Naive B cell (primary cell): ENCODE measurements at places on chromosomes 3 and 15. TPM values are rescaled to one million over a fixed set of nuclear protein-coding genes. Genes with fewer than 3 reads are reported as not detected.
A peak's percentile ranks its signal among the peaks of the same experiment; 100 is the strongest.

GRCh38 chr3:178236555-178237277 lies 299.5 kb upstream of the KCNMB2 start:
- DNase-seq: no peak

DNA sequence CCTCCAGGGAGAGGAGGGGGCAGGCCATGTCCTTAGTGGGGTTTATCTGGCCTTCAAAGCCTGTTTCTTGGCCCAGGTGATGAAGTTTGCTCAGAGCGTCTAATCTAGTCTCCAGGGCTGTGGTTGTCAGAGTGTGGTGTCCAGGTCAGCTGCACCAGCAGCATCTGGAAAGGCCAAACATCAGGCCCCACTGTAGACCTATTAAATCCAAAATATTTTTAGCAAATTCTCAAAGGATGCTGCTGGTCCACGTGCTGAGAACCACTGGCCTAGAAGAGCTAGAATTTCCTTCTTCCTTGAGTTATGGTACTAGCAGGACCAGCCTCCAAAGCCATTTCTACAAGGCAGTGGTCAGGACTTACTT lies 28.9 kb downstream of the SLC28A1 start:
- DNase-seq: no peak

ZNF502 gene
- 5.3 TPM for polyA plus RNA-seq

DNA sequence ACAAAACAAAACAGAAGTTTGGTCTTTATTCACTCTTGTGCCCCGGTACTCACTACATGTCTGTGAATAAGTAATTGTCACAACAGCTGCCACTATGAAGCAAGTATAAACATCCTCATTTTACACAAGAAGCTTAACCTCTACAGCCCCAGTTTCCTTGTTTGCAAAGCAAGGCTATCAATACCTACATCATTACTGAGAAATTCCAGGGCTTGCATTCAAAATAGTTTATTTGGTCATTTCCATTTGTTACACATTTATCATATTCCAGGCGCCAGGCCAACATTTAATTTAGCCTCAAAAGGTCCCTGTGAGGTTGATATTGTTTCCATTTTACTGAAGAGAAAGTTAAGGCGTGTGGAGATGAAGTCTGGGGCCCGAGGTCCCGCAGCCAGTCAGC lies 161.4 kb upstream of the LRTM1 start:
- no peak for DNase-seq

DNA sequence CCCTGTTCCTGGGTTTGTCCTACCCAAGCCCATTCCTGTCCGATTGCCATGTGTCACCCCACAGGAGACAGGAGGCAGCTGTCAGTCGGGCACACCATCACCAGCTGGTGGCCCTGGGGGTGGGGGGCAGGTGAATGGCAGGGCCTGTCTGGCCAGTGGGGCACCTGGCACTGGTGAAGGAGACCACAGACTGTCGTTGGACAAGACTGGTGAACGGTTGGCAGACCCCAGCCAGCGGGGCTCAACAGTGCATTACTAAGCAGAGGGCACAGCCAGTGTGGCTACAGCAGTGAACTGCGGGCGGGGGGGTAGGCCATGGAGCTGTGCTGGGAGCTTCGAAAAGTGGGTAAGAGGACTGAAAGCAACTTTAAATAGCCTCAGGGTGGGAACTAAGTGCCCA lies 2.1 kb downstream of the SEMA7A start:
- DNase-seq: peak; percentile 37

- DNase-seq: no peak
Observed at GRCh38 chr15:89340573-89340972, 5.9 kb upstream of the POLG start.

FGF7 gene
- polyA plus RNA-seq: not detected

DNA sequence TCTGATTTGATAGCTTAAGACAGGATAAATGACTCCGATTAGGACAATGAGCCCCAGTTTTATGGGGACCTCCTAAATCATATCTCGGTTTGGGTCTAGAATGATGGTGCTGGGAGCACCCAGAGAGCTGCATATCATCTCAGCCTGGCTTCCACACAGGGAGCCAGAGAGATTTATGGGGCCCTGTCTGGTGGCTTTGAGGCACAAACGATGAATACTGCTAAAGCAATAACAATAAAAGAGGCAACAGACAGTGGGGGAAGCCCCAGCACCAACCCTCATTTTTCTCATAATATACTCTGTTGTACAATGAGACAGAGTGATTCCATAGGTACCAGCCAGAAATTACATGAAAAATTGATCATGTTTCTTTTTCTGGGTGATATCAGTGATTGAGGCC lies 889.0 kb upstream of the CFAP20DC start:
- DNase-seq: no peak

DNA sequence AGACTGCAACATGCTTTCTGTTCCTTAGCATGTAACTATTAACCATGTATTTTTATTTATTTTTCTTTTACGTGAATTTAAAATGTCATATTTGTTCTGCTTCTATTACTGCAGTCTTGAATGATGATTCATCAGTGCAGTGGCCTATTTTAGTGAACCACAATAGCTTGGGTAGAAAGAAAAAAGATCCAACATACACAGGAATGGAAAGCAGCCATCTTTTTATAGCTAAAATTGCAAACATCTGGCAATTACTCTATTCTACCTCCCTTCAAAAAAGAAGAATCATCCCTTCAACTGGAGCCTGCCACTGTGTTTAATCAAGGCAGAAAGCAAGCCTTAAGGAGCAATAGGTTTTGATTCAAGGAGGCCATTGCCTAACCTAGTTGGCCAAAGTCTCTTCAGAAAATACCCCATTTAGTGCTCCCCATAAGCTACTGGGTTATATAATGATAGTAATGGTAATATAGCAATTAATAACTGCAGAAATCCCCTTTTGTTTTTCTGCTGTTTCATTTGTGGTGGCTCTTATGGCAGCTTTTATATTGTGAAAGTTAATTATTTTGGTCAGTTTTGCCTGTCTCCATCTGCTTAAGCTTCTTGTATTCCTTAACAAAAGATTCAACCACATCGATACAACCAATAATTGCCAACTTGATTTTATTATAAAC lies 267.3 kb downstream of the LPP start:
- DNase-seq: no peak

GOLGA8Q gene
- not detected for polyA plus RNA-seq

- DNase-seq: no peak
Observed at GRCh38 chr3:29971895-29972294, 634.5 kb upstream of the TGFBR2 start.

DNA sequence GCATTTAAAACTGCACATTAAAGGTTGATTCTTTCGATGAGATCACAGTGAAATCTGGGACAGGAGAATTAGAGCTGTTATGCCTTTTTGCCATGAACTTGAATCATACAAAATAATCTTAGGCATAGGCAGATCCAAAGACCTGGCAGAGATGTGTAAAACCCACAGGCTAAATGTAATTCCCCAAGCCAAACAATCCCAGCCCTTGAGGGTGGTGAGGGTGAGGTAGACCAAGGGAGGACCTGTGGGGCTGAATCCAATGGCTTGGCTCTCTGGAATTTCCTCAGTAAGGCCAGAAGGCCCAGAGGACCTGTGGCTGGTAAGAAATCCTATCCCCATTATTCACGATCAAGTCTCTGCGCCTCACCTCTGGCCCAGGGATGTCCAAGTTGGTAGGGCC lies 80.5 kb upstream of the MEX3B start:
- DNase-seq: no peak
